ENCODE measurements at places on chromosomes 11 and 22. TPM values are rescaled to one million over a fixed set of nuclear protein-coding genes. Genes with fewer than 3 reads are reported as not detected.
A peak's percentile ranks its signal among the peaks of the same experiment; 100 is the strongest.

TBX10 gene
- not detected for total RNA-seq

GRCh38 chr11:85318573-85318972 lies 308.6 kb downstream of the DLG2 start:
- no peaks in the 10 kb centered on the region for H3K4me1 ChIP-seq
- H3K36me3 ChIP-seq = no peaks in the 10 kb centered on the region
- no peak for DNase-seq
- H3K4me3 ChIP-seq = no peak overlapping the region

DCUN1D5 gene
- 13.4 TPM for total RNA-seq

C11orf21 gene
- total RNA-seq = 82.5 TPM

STT3A gene
- 84.5 TPM for total RNA-seq

ZP1 gene
- not detected for total RNA-seq

DNA sequence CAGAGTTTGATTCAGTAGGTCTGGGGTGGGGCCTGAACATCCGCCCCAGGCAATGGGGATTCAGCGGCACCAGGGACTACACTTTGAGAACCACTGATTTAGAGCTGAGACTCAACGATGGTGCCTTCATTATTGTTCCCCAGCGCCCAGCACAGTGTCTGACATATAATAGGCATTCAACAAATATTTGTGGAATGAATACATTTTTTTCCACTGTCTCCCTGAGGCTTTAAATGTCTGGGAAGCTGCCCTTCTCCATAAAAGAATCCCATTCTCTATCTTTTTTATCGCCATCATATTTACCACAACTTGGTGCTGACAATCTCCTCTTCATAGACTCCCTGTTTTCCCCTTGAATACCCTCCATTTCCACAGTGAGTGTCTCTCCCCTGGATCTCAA lies 23.6 kb upstream of the LMO2 start:
- no peak overlapping the region for H3K27ac ChIP-seq
- no peaks in the 10 kb centered on the region for H3K36me3 ChIP-seq
- no peaks in the 10 kb centered on the region for H3K27me3 ChIP-seq
- DNase-seq = no peak

TRIM51 gene
- not detected for total RNA-seq

OOSP1 gene
- total RNA-seq = not detected

POTEH gene
- not detected for total RNA-seq

GRCh38 chr11:79400717-79401330 lies 40.0 kb downstream of the TENM4 start:
- H3K27me3 ChIP-seq = no peaks in the 10 kb centered on the region
- no peaks in the 10 kb centered on the region for H3K36me3 ChIP-seq
- no peak for DNase-seq

OR2AG1 gene
- not detected for total RNA-seq

- no peaks in the 10 kb centered on the region for H3K27me3 ChIP-seq
- no peak overlapping the region for H3K27ac ChIP-seq
- H3K4me1 ChIP-seq = no peaks in the 10 kb centered on the region
- H3K4me3 ChIP-seq = no peak overlapping the region
- DNase-seq = no peak
Measured at GRCh38 chr11:113105592-113105991, 144.4 kb downstream of the NCAM1 start.

- H3K27ac ChIP-seq = no peak overlapping the region
- no peaks in the 10 kb centered on the region for H3K36me3 ChIP-seq
- no peak for DNase-seq
- H3K4me3 ChIP-seq = no peak overlapping the region
Measured at GRCh38 chr11:104883342-104883741, 14.9 kb downstream of the CASP12 start.

DNA sequence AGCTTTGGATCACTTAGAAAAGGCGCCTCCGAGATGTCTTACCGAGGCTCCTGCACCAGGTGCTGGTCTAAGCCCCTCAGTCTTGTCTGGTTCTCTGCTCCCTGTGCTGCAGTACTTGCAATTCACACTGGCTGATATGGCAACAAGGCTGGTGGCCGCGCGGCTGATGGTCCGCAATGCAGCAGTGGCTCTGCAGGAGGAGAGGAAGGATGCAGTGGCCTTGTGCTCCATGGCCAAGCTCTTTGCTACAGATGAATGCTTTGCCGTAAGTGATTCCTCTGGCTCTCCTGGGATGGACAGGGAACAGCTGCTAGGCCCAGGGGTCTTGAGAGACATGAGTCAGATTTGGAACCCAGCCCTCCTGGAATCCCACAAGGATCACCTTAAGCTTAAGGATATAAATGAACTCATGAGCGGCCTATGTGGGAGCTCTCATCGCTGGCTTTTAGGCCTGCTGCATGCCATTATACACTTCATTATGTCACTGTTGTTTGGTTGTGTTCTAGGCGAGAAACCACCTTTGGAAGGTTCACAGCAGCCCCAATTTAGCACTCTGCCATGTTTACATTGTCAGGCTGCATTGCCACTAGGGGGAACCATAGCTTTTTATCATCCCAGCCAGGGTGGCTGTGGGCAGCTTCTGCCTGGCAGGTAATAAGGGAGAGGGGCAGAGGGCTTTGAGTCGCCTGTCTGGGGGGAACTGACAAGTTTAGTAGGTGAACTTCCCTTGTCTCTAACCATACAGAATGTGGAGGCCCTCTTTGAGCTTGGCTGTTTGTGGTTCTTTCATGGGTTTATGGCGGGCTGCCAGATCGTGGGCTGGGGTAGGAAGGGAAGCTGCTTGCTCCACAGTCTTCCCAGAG lies 8.5 kb downstream of the ACAD8 start:
- no peak overlapping the region for H3K4me3 ChIP-seq
- H3K4me1 ChIP-seq = no peaks in the 10 kb centered on the region
- H3K27me3 ChIP-seq = no peaks in the 10 kb centered on the region
- H3K36me3 ChIP-seq = peaks cover 6% of the 10 kb centered on the region
- DNase-seq = no peak
- no peak overlapping the region for H3K27ac ChIP-seq

HBG2 gene
- not detected for total RNA-seq

DNA sequence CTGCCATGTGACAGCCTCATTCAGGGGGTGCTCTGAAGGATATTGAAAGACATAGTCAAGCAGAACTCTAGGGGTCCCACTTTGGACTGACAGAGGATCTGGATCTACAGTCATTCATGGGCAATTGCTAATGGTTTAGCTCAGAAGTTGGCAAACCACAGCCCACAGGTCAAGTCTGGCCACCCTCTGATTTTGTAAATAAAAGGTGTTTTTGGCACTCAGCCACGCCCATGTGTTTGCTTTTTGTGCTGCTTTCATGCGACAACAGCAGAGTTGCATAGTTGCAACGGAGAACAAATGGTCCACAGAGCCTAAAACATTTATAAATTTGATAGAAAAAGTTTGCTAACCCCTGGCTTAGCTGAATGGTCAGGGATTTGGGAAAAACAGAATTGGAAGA lies 41.7 kb downstream of the RPS6KA4 start:
- no peaks in the 10 kb centered on the region for H3K4me1 ChIP-seq
- H3K27ac ChIP-seq = no peak overlapping the region
- H3K27me3 ChIP-seq = no peaks in the 10 kb centered on the region
- H3K36me3 ChIP-seq = no peaks in the 10 kb centered on the region
- H3K4me3 ChIP-seq = no peak overlapping the region

DNA sequence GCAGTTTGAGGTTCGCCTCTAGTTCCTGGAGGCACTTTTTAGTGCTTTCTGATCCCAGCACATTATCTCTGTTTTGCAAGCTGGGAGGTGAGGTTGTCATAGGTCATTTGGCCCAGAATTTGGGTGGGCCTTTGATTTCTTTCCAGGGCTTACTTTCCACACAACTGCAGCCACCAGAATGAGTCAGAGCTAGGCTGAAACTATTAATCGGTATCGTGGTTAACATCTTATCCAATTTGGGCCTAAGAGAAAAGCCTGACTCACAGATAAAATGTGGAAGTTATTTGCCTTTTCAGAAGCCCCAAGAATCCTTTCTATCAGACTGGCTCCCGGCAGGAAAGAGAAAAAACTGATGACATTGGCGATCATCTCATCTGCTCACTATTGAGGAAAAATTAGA lies 166.4 kb downstream of the KIRREL3 start:
- H3K36me3 ChIP-seq = no peaks in the 10 kb centered on the region
- no peaks in the 10 kb centered on the region for H3K27me3 ChIP-seq
- no peaks in the 10 kb centered on the region for H3K4me1 ChIP-seq

DNA sequence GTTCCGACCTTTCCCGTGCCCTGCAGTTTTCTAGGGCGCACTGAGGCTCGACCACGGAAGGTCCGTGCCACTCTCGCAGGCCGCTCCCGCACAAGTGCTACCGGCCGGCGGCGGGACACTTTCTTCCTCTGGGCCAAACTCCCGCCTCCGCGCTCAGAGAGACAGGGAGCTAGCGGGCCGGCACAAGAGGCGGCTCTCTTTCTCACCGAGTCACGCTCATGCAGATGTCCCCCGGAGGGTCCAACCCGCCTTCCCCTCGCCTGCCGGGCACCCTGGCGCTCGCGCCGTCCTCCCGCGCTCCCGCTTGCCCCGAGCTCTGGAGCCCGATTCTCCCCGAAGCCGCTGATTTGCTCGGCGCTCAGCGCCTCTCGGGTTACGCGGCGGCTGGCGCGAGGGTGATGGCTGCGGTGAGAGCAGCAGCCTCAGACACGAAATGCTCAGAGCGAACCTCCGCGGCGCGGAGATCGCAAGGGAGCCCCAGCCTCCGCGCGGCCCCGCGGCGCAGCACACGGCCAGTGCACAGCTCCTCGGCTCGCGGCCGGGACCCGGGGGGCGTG lies 1.0 kb downstream of the LMO1 start:
- H3K4me3 ChIP-seq = peak overlapping the region; percentile 33
- no peaks in the 10 kb centered on the region for H3K4me1 ChIP-seq
- DNase-seq = no peak
- H3K36me3 ChIP-seq = no peaks in the 10 kb centered on the region
- H3K27me3 ChIP-seq = no peaks in the 10 kb centered on the region

PRODH gene
- 0.32 TPM for total RNA-seq

- H3K27me3 ChIP-seq = no peaks in the 10 kb centered on the region
- H3K27ac ChIP-seq = no peak overlapping the region
- H3K4me1 ChIP-seq = no peaks in the 10 kb centered on the region
- H3K4me3 ChIP-seq = no peak overlapping the region
- DNase-seq = peak; percentile 78
Measured at GRCh38 chr11:119196833-119197483, 9.2 kb upstream of the CBL start.

GRCh38 chr22:17117890-17118289 lies 3.3 kb downstream of the TMEM121B start:
- peak overlapping the region; percentile 63 for H3K27ac ChIP-seq
- DNase-seq = peak; percentile 43
- no peaks in the 10 kb centered on the region for H3K36me3 ChIP-seq
- H3K4me1 ChIP-seq = peaks cover 66% of the 10 kb centered on the region

DNA sequence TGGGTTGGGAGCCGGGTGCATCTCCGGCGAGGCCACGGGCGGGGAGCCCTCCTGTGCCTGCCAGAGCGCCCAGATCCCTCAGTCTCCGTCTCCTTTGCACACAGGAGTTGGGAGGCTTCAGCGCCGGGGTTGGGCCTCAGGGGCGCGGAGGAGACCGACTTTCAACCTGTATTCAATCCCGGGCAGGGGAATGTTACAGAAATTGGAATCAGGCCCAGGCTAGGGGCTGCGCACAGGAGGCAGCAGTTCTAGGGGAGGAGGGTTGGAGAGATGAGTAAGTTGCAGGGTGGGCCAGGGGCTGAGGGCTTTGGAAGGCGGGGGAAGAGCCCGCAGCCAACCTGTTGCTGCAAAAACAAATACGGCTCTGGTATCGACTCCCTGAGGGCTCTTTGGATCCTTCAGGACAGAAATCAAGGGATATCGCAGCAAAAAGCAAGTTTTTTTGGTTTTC lies 640 bp upstream of the KCNA4 start:
- no peak for DNase-seq
- peaks cover 15% of the 10 kb centered on the region for H3K27me3 ChIP-seq
- H3K4me1 ChIP-seq = no peaks in the 10 kb centered on the region
- no peak overlapping the region for H3K4me3 ChIP-seq
- no peak overlapping the region for H3K27ac ChIP-seq

DNA sequence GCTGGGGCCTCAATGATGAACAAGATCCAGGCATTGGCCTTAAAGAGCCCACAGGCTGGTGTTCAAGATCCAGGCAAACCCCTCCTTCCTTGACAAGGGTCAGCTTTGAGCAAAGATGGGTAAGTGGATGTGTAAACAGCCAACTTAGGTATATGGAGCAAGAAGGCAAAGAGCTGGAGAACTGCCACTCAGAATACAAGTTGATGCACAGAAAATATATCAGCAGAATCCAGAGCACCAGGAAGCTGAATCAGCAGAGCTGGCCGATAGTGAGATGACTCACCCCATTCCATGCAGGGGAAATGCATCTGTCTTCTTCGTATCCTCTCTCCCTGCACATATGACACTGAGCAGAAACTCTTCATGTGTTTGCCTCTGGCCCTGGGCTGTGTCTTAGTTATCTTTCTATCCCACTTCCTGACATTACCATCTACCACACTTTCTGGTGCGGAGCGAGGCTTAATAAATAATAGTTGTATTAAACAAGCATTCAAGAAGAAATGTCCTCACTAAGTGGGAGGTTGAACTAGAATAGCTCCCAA lies 57.8 kb downstream of the ENDOD1 start:
- H3K27me3 ChIP-seq = no peaks in the 10 kb centered on the region
- no peak overlapping the region for H3K4me3 ChIP-seq
- H3K36me3 ChIP-seq = no peaks in the 10 kb centered on the region
- no peak overlapping the region for H3K27ac ChIP-seq

DNA sequence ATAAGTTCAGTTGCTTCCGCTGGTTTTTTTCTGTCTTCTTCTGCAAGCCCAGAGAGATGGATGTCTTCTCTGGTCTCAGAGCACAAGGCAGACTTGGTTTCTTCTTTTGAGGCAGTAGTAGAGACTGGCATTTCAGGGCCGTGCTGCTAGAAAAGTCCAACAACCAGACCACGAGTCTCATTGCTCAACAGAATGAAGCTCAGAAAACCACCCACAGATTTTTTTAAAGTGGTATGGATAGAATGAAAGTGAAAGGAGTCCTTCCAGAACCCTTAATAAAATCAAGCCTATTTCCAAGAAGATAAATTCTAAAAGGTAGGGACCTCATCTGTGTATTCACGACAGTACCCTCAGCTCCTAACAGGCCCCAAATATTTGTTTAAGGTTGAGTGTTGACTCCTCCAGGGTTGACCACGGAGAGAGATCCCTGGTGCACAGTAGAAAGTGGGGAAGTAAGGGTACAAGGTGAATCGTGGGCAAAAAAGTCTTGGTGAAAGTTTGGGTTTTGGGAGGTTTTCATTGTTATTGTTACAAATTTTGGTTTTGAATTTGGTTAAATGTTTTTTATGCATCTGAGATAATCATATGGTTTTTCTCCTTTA lies 43.6 kb upstream of the DDX6 start:
- peaks cover 4% of the 10 kb centered on the region for H3K4me1 ChIP-seq
- H3K27ac ChIP-seq = no peak overlapping the region
- DNase-seq = no peak
- no peaks in the 10 kb centered on the region for H3K36me3 ChIP-seq

HSPB2 gene
- total RNA-seq = not detected

GRCh38 chr11:35277827-35278226 lies 138.9 kb downstream of the CD44 start:
- H3K36me3 ChIP-seq = no peaks in the 10 kb centered on the region
- H3K4me3 ChIP-seq = no peak overlapping the region
- H3K27ac ChIP-seq = no peak overlapping the region
- H3K27me3 ChIP-seq = no peaks in the 10 kb centered on the region

DNA sequence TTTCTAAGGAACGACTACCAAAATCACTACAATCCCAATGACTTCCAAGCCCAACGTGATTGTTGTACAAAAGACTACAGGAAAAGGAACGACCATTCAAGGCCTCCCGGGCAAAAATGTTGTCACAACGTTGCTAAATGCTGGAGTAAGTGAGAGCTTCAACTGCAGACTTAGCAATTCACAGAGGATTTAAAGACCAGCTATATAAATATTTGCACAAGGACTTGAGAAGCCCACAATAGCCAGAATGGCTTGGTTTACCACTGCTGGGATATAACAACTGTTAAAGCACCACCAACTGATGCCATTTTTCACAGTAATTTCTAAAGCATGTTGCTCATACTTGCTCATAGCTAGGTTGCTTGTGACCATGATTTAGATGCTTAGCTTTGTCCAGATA lies 78.3 kb downstream of the EMSY start:
- no peaks in the 10 kb centered on the region for H3K27me3 ChIP-seq
- no peaks in the 10 kb centered on the region for H3K4me1 ChIP-seq
- no peak overlapping the region for H3K4me3 ChIP-seq
- peaks cover 10% of the 10 kb centered on the region for H3K36me3 ChIP-seq
